ENCODE measurements at places on chromosomes 13 and 19. TPM values are rescaled to one million over a fixed set of nuclear protein-coding genes. Genes with fewer than 3 reads are reported as not detected.

DNA sequence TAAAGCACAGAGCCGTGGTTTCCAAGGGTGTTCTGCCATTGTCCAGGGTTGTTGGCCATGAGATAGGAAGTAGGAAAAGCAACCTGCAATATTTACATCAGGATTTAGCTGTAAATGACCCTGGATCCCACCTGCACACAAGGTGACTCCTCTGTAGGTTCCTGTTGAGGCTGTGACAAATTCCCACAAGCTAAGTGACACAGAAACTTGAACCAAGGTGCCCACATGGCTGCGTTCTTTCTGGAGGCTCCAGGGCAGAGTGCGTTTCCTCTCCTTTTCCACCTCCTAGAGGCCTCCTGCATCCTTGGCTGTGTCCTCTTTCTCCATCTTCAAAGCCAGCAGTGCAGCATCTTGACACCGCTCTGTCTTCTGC is 11.9 kb downstream of the CEACAM21 start:
- no peak for ATAC-seq

GRCh38 chr13:51125495-51126226 is 14.6 kb upstream of the C13orf42 start:
- ATAC-seq, result peak; percentile 85

DNA sequence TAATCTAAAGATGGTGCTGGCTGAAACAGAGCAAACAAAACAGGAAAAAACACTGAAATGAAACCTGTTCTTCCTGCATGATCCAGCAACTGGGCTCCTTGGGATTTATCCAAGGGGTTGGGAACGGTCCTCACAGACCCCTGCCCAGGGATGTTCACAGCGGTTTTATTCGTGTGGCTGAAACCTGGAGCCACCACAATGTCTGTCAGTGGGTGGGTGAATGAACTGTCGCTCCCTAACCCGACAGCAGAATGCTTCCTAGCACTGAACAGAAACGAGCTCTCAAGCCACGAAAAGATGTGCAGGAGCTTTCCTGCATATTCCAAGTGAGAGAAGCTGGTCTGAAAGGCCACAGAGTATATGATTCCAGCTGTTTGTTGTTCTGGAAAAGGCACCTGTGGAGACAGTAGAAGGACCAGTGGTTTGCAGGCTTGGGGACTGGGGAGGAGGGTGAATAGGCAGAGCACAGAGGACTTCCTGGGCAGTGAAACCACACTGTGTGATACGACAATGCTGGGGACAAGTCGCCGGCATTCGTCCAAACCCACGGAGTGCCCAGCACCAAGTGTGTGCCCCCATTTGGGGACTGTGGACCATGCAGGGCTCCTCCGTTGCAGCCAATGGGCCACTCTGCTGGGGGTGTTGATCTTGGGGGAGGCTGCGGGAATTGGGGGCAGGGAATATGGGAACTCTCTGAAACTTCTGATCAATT is 73.9 kb downstream of the TEX29 start:
- no peak for ATAC-seq

GRCh38 chr13:48571126-48571913 is 38.4 kb upstream of the RCBTB2 start:
- ATAC-seq, result no peak

GRCh38 chr19:7788178-7788932 is 25.3 kb downstream of the CLEC4M start:
- ATAC-seq, result no peak

DNA sequence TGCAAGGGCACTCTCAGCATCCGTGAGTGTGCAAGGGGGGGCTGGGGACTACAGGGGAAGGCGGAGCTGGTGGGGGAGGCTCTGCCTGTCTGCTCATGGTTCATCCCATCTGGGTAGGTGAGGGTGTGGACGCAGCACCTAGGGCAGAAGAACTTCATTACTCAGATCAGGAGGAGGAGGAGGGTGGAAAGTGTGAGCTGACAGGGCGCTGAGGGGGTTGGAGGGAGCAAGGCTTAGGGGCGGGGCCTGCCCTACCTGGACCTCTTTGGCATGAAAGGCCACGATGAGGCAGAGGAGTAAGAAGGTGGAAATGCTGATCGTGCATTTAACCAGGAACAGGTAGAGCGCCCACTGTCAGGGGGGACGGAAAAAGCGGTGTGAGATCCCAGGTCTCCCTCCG is 4.5 kb downstream of the KCNN4 start:
- ATAC-seq, result no peak

Gene PEX11G
- 4.8 TPM for total RNA-seq

Gene CACNG6
- not detected for total RNA-seq

Gene SLC6A16
- total RNA-seq, result 0.48 TPM

Gene ZNF235
- total RNA-seq, result 2.5 TPM

Gene APOE
- total RNA-seq, result 5.7 TPM

Gene ARID3A
- 6.9 TPM for total RNA-seq

All from esophagus mucosa (tissue), 1 donor.